Stimulated activated CD8-positive, alpha-beta memory T cell treated with anti-CD3 and anti-CD28 coated beads, Interleukin-2, amount 100 ng/mL, for 1 hour (primary cell): ENCODE measurements at places on chromosomes 2 and 18.

DNA sequence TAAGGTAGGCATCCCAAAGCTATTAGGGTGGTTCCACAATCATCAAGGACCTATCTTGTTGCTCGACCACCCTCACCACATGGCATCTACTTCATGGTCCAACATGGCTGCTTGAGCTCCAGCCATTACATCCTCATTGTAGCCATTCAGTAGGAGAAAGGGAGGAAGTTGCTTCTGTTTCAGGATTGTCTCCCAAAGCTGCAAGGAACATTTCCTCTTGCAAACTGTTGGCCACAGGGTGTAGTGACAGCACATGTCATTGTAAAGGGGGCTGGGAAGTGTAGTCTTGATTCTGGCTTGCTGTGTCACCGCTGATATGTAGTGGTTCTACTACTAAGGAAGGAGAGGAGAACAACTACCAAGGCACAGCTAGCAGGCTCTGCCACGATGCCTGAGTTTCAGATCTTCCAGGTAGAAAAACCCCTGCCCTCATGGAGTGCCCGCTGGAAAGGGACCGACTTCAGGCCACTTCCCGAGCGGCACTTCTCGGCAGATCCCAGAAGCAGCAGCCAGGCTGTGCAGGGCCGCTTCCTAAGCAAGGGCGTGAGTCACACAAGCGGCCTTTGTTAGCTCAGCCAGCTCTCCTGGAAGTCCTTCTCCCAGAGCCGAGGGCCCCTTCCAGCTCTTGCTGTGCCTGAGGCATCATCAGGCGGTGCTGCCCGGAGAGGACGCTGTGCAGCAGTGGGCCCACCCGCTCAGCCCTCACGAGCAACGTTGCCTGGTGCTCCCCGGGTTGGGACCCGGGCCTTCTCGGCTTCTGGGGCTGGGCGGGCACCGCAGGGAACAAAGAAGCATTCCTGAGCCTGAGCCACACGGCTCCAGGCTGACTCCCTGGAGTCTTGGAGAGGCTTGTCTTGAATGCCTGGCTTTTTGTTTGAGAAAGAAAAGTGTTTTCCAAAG is 58.2 kb downstream of the HS6ST1 start:
- DNase-seq, result no peak

DNA sequence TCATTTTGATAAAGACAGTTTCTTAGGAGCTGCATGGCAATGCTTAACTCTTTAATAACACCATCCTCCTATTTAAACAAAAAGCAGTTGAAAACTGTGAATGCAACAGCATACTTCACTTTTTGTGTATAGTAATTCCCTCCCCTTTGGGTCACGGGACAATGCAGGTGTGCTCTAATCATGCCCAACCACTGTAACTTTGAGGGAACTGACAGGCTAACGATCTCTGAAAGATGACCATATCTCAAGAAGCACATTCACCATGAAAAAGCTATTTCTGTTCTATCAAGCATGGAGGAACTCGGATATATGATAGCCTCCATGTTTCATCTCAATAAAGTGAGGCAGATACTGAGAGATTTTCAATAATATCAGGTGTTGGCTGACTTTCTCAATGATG is 81.1 kb upstream of the CD226 start:
- DNase-seq, result no peak

GRCh38 chr2:148802448-148803220 is 72.4 kb upstream of the KIF5C start:
- no peak for DNase-seq

GRCh38 chr2:46866770-46867246 is 48.8 kb downstream of the MCFD2 start:
- no peak for DNase-seq

DNA sequence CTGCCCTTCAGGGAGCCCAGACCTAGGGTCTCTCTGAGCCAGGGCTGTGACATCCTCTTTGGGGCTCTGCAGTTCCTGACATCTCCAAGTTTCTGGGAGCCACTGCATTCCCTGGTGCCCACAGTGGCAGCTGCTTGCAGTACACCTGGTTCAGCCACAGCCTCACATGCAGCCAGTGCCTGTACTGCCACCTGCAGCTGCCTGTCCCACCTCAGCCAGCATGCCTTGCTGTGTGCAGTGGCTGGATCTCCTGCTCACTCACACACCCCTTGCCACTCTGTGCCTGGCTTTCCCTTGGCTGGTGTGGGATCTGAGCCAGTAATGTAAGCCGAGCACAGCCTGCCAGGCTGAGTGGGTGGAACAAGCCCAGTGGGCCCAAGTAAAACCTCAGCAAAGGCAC is 1288.7 kb downstream of the CNTNAP5 start:
- no peak for DNase-seq

DNA sequence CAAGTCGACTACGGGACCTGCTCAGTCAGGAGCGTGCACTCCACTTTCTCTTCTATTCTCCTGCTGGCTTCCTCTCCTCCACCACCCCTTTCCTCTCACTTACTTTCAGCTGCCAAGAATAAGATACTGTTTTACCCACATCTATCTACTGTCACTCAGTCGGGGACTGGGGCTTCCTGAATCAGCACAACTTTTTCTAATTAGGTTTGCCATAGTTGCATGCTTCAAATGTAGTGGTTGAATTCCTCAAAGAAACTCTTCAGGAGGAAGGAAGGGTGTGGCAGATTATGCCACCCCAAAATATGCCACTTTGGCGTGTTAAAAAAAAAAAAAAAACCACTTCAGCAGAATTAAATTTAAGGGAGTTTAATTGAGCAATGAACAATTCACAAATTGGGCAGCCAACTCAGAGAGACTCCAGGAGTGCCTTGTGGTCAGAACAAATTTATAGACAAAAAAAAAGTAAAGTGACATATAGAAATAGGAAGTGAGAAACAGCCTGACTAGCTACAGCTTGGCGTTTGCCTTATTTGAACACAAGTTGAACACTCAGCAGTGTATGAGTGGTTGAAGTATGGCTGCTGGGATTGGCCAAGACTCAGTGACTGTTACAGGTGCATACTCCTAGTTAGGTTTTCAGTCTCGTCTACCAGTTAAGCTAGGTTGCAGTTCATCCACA is 32.5 kb upstream of the RMDN2 start:
- no peak for DNase-seq

DNA sequence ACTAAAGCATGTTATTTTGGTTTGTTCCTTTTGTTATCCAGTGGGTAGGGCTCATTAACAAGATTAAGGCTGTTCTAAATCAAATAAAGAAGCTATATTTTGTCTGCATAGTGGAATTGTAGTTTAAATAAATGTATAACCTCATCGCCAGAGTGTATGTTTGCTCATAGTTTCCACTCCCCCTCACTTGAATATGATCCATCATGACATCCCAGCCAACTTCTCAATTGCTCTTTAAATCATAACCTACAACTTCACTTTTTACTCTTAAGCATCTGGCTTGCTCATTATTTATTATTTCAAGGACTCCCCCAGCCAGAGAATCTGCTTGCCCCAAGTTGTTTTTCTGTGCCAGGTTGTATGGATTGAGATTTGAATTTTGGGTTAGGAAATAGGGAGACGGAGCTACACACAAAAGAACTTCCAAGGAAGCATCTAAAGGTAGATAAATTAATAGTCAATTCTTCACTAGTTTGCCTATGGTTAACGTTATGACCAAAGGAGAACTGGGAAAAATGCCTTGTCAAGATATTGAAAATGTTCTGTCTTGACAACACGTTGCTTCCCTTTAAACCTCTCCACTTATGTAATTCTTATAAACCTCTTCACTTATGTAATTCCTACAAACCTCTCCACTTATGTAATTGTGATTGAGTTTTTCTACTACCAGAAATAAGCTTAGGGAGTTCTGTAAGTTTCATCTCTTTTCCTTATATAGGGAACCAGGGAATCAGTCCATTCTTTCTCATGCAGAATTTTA is 55.4 kb upstream of the UPP2 start:
- no peak for DNase-seq

DNA sequence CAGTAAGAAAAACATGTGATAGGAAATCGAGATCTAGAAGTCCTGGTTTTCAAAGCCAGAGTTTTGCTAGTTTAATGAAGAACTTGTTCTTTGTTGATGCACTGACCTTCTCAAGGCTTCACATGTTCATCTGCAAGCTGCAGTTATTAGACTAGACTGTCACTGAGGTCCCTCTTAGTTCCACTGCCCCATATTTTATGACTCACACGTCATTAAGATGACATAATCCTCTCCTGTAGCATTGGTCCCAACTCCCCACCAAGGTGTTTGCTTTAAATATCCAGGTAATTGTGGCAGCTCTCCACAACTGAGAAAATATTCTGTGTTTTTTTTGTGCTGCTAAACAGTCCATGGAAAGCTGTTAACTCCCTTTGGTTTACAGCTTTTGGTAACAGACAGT is 149.7 kb downstream of the MREG start:
- DNase-seq, result no peak

- DNase-seq, result no peak
Measured at GRCh38 chr18:28715206-28715605, 538.3 kb upstream of the CDH2 start.

DNA sequence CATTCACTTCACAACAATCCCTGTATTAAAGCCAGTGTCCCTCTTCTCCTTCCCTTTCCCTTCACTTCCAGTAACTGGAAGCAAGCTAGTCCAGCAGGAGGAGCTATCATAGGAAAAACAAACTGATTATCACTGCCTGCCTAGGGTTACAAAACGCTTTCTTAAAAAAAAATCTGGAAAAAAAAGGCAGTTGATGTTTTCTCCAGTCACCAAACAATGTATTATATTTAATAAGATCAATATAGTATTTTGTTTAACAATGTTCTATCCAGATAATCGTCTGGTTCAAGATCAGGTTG is 78.8 kb upstream of the ITGB6 start:
- DNase-seq, result no peak
